ENCODE measurements at places on chromosomes 16 and 17.

DNA sequence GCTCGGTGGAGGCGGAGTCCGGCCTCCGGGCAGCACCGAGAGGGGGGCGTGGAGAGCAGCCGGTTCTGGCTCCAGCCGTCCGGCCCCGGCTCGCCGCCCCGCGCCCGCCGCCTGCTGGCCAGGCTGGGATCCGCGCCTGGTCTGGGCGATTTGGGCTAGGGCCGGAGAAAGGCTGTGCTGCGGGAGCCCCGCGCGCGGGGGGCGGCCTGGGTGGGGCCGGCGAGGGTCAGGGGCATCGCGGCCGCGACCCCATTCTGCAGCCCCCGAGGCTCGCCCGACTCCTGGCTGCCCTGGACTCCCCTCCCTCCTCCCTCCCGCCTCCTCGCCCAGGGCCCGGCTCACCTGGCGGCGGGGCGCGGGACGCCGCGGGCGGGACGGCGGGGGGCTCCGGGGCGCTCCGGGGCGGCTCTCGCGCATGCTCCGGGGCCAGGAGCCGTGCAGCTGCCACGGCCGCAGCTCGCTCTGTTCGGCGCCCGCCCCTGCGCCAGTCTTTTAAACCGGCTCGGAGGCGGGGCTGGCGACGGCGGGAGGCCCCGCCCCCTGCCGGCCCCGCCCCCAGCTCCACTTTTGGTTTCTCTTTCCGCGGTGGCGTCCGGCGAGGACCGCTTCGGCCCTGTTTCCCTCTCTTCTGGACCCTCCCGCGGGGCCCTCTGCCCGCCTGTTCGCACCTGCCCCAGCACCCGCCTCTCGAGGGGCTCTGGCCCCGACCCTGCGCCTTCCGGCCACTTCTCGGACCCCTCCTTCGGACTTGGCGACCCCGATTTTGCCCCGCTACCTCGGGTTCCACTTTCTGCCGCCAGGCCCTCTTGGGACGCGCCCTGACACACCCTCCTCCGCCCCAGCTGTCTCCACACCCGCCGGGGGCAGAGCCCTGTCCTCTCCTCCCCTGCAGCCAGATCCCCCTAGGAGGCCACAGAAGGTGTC lies at the start of gene SOCS1:
TSS of gene SOCS1 (minus strand) at position 468 of the 924 bp plus-strand sequence. CDS start 726 bp downstream, outside the sequence.
- peak; percentile 88 for DNase-seq

- no peak for DNase-seq
These were observed 3.4 kb downstream of the NOG start for GRCh38 chr17:56596691-56597494.

GRCh38 chr17:57207396-57207795 lies 48.9 kb upstream of the MSI2 start:
- DNase-seq = no peak

GRCh38 chr17:1873418-1873817 lies 43.6 kb downstream of the RPA1 start:
- DNase-seq = no peak

DNA sequence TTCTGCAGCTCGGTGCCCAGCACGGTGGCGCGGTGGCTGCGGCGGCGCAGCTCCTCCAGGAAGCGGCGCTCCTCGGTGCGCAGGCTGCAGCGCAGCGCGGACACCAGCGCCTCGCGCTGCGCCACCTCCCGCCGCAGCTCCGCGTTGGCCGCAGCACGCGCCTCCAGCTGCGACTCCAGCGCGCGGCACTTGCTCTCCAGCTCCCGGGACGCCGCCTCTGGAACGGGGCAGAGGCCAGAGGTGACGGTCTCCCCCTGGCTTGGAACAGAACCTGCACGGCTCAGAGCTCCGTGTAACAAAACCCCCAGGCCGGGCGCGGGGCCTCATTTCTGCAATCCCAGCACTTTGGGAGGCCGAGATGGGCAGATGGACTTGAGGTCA lies 13.2 kb upstream of the CLUH start:
- no peak for DNase-seq

DNA sequence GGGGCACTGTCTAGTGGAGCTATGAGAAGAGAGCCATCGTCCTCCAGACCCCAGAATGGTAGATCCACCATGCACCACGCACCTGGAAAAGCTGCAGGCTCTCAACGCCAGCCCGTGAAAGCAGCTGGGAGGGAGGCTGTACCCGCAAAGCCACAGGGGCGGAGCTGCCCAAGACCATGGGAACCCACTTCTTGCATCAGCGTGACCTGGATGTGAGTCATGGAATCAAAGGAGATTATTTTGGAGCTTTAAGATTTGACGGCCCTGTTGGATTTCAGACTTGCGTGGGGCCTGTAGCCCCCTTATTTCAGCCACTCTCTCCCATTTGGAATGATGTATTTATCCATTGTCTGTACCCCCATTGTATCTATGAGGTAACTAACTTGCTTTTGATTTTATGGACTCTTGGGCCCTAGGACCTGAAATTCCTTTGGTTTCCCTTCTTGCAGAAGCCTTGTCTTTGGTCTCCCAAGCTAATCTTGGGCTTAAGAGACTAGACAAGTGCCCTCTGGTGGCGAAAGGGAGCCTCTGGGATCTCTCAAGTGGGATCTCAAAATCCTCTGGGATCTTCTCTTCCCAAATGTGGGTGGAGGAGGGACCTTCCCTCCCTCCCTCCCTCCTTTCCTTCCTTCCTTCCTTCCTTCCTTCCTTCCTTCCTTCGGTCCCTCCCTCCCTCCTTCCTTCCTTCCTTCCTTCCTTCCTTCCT lies 58.2 kb upstream of the HAPSTR1 start:
- no peak for DNase-seq

DNA sequence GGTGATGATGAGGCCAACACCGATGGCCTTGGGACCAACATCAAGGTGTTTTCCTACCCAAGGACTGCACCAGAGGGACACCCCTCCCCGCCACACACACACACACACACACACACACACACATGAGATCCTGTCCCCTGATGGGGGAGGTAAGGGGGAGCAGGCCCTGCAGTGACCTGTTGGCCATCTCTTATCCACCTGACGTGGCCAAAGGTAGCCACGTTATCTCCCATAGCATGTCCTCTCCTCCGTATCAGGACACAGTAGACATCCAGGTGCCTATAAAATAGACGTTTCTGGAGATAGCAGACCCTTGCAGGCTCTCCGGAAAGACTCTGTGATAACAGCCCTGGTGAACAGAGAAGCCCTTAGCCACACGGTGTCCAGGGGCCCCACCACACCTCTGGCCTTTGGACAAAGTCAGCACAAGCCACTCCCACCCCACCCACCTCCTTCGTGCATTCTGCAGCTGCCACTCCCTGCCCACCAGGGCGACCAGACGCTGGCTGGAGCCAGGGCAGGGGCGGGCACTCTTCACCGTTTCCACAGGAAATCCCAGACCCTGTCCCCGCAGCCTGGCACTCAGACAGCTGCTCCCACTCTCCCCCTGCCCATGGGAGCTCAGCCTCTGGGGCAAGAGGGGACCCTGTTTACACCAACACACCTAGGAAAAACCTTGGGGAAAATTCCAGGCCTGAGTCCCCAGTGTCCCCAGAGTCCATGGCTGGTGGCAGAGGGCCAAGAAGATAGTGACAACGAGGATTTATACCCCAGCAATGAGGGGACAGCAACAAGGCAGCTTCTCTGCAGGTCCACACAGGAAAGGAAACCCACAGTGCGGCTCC lies 15.4 kb upstream of the ENPP7 start:
- no peak for DNase-seq

DNA sequence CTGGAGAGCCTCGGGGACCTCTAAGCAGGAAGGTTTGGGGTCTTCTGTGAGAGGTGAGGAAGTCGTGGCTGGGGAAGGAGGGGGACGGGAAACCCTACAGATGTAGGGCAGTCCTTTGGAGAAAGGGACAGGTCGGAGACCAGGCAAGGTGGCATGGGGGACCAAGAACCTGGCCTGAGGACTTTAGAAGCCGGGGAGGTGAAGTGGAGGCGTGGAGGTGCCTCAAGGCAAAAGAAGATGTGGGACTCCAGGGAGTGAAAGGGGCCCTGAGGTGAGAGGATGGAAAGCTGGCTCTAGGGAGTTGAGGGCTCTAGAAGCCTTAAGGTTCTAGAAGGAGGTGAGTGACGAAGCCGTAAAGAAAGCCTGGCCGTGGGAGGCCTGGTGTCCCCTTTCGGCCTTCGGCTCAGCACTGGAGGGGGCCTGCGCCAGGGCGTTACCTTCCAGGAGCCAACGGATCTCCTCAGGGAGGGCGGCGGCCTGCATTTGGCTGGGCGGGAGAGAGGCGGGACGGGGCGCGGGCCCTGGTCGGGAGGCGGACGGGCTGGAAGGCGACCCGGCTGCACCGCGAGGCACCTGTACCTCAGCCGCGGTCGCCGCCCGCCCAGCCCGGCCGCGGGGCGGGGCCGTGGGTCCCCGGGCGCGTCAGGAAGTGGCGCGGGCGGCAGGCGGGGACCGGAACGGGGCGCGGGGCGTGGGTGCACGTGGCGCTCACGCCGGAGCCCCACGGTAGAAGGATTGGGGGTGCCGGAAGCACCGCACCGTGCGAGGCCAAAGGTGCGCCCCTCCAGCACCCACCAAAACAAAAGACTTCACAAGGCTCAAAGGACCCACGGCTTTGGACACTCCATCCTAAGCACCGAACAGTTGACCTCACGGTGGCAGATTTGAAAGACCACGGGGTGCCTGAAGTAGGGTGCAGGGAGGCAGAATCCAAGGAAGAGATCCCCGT lies at the start of gene SKAP1:
TSS of gene SKAP1 (minus strand) at position 577 of the 949 bp plus-strand sequence.
- no peak for DNase-seq

- no peak for DNase-seq
These were observed 533 bp downstream of the RASD1 start for GRCh38 chr17:17495536-17496188.

GRCh38 chr17:19645734-19646201 lies 2.8 kb upstream of the ALDH3A2 start:
- DNase-seq = peak; percentile 33

DNA sequence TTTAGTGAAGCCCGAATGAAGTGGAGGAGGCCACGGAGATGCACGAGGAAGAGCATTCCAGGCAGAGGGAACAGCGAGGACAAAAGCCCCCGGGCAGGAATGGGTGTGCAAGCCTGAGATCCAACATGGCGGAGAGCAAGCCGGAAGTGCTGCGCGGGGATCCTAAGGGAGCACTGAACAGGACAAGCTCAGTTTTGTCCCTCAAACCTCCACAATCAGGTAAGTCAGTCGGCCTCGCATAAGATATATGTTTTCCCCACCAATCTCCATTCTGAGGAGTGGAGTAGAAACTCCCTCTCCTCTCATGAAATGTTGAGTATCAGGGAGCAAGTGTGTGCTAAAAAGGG lies 32.9 kb upstream of the USP22 start:
- no peak for DNase-seq

- DNase-seq = no peak
These were observed 75.6 kb downstream of the MGAT5B start for GRCh38 chr17:76943781-76944213.

DNA sequence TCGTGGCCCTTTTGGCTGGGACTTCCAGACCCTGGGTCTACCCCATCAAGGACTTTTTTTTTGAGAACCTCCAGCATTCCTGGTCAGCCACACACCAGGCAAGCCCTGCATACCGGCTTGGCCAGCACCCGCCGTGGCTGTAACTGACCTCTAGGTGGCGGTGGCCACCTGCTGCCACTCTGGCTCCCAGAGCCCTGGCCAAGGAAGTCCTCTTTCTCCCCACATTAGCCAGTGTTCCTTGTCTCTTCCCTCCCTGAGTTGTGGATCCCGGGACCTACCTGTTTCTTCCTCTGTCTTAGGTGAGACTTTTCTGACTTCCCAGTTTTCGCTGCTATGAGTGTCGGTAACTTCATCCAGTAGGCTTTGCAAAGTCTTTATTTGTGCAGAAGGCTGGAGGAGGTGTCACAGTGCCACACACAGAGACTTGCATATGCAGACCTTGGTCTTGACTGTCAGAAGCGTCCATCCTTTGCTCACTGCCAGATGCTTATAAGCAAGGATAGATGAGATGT lies 348.3 kb downstream of the CPPED1 start:
- peak; percentile 14 for DNase-seq

- no peak for DNase-seq
These were observed 22.6 kb upstream of the ITGA3 start for GRCh38 chr17:50033316-50033715.

DNA sequence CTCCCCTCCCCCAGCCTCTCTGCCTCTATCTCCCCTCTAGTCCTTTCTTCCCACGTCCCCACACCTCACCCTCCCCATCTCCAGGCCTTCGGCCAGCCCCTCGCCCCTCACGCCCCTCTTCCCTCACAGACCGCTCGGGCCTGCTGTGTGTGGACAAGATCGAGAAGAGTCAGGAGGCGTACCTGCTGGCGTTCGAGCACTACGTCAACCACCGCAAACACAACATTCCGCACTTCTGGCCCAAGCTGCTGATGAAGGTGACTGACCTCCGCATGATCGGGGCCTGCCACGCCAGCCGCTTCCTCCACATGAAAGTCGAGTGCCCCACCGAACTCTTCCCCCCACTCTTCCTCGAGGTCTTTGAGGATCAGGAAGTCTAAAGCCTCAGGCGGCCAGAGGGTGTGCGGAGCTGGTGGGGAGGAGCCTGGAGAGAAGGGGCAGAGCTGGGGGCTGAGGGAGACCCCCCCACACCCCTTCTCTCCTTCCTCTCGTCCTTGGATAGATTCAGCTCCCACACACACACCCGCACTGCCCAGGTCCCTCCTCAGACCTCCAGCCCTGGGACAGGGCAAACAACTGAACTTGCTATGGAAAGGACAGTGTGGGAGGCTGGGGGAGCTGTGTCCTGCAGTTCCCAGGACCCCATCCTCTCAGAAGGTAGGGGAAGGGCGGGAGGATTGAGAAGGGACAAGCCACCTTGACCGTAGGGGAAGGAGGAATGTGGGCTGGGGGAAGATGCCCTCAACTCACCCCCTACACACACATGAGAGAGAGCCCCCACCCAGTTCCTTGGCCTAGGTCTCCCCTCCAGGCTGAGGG lies 11.1 kb downstream of the NR1D1 start:
- DNase-seq = no peak

DNA sequence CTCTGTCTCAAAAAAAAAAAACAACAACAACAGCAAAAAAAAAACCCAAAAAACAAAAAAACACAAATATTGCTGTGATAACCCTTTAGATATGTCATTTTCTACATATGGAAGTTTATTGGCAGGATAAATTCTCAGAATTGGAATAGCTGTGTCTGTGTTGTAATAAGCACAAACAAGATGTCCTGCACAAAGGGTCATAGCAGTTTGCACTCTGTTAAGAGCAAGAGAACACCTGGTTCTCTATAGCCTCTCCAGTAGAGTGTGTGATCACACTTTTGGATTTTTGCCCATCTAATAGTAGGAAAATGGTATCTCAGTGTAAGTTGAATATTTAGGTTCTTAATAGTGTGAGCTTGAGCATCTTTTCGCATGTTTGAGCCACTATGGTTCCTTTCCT lies 60.4 kb downstream of the USP43 start:
- no peak for DNase-seq

DNA sequence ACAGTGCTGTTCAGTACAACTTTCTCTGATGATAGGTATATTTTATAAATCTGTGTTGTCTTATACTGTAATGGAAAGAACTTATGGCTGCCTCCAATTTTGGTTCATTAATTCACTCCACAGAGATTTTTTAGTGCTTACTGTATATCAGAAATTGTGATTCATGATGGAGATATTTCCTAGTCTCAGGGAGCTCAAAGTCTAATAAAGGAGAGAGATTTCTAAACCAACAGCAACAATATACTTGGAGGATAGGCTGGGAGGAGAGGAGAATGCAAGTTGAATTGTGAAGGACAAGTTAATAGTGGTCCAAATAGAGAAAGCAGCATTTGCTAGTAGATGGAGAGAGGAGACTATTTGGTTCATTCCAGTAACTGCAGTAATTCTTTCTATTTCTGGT lies 63.5 kb downstream of the TANC2 start:
- DNase-seq = no peak

- no peak for DNase-seq
These were observed 31.0 kb upstream of the RHOT1 start for GRCh38 chr17:32111141-32111771.

GRCh38 chr17:4485676-4486646 lies 12.7 kb upstream of the SPNS2 start:
- no peak for DNase-seq
